ENCODE measurements at places on chromosomes 2 and 18. TPM values are rescaled to one million over a fixed set of nuclear protein-coding genes. Genes with fewer than 3 reads are reported as not detected.

TBR1 gene
- not detected for total RNA-seq

RAX gene
- total RNA-seq = not detected

ZSCAN30 gene
- total RNA-seq = 19.4 TPM

DIS3L2 gene
- total RNA-seq = 32.2 TPM

DPP4 gene
- 15.5 TPM for total RNA-seq

UNC50 gene
- total RNA-seq = 25.8 TPM

ASNSD1 gene
- total RNA-seq = 44.7 TPM

G6PC2 gene
- total RNA-seq = not detected

SALL3 gene
- 7.4 TPM for total RNA-seq

DES gene
- total RNA-seq = 883 TPM

STAT1 gene
- 35.6 TPM for total RNA-seq

TOGARAM2 gene
- total RNA-seq = under 0.01 TPM

All from vagina (tissue), 2 donors.